Stimulated activated CD8-positive, alpha-beta memory T cell treated with anti-CD3 and anti-CD28 coated beads, Interleukin-15, amount 100 ng/mL, for 48 hours (primary cell): ENCODE measurements at places on chromosomes 13 and 19.

DNA sequence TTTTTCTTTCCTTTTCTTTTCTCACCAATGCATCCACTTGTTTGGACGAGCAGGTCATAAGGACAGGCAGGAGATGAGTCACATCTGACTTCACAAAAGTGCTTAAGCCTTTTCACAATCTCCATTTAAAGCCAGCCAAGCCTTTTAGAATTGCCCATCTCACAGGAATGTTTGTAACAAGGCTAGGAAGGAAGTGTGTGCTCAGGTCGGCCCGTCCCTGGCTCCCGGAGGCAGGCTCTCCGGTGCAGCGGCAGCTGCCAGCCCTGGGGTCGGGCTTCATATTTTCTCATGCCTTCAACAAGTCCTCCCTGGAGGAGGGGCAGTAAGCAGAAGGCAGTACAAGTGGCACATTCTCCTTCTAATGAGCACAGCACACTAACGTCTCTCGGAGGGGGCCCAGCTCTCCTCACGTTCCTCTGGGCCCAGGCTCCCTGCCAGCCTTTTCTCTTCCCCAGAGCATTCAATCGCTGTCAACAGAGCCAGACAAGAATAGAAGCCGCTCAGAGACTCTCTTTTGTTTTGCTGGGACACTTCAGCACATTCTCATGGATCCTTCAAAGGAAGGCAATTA lies 180.5 kb downstream of the COL4A1 start:
- no peak for DNase-seq

DNA sequence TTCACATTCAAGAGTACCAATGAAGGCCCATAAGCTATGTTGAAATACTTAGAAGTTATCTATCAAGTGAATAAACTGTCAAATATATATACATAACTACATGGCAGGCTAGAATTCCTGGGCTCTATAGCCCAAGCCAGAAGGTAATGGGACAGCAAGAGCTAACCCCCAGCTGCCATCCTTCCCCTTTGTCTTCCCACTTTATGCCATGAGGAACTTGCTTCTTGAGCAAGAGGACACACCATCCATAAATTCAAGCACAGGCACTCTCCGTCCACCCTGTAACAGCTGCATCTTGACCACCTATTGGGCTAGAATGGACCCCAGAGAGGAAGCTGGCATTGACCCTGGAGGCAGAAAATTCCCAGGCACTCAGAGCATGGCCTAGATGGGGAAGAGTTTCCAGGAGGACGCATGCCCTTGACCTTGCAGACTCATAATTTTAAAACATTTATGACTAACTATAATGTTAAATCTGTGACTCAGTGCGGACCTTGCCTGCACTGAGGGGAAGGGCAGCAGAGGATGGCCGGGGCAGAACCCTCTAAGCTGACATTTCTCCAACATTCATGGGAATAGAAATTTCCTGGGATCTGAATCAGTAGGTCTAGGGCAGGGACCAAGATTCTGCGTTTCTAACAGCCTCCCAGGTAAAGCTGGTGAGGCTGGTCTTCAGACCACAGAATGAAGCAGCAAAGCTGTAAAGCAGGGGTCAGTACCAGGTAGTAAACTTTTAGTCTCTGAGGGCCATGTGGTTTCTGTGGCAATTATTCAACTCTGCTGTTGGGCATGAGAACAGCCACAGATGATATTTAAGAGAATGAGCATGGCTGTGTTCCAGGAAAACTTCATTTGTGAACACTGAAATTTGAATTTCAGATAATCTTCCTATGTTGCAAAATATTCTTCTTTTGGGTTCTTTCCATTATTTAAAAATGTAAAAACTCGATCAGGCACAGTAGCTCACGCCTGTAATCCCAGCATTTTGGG lies 71.4 kb upstream of the CLDN10 start:
- no peak for DNase-seq

DNA sequence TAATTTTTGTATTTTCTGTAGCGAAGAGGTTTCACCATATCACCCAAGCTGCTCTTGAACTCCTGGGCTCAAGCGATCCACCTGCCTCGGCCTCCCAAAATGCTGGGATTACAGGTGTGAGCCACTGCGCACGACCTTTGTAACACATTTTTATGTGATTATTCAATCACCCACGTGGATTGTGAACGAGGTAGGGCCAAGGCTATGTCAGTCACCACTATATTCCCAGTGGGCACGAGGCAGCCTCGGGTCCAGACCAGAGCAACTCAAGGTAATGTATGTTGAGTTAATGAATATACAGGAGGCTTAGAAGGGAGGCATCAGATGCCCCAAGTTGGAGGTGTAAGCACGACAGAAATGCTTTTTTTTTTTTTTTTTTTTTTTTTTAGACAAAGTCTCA lies 8.9 kb downstream of the PTGIR start:
- DNase-seq, result no peak

GRCh38 chr19:12886651-12886968 lies 391 bp downstream of the KLF1 start:
- DNase-seq, result no peak
